A673 (cell line): ENCODE measurements at places on chromosomes 3 and 15.

- no peak for DNase-seq
These were observed 83.9 kb downstream of the CHSY1 start for GRCh38 chr15:101167753-101168462.

DNA sequence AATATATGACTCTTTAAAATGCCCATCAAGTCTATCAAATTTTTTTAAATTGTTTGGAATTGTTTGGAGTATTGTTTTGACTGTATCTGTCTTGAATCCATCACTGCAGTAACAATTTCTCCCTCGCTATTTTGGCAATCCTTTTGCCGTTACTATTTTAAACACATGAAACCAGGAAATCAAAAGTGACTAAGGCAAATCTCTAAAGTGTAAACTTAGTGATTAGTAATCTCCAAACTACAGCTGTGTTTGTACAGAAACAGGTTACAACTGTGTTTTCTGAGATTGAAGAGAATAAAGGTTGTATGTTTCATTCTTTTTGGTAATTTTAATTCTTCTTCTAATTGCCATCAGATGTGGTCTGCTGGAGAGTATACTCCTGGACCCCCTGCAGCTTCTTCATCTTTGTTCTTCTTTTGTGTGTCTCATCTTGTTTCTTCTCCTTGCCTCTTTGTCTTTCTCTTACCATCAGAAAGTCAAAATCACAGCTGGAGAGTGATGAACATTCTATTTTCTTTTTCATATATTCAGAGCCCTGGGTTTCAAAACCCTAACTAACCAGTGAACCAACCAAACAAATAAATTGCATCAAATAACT, 465.4 kb downstream of the RBMS3 start:
- DNase-seq, result peak; percentile 25

GRCh38 chr15:77584691-77585090, 48.0 kb downstream of the LINGO1 start:
- no peak for DNase-seq

DNA sequence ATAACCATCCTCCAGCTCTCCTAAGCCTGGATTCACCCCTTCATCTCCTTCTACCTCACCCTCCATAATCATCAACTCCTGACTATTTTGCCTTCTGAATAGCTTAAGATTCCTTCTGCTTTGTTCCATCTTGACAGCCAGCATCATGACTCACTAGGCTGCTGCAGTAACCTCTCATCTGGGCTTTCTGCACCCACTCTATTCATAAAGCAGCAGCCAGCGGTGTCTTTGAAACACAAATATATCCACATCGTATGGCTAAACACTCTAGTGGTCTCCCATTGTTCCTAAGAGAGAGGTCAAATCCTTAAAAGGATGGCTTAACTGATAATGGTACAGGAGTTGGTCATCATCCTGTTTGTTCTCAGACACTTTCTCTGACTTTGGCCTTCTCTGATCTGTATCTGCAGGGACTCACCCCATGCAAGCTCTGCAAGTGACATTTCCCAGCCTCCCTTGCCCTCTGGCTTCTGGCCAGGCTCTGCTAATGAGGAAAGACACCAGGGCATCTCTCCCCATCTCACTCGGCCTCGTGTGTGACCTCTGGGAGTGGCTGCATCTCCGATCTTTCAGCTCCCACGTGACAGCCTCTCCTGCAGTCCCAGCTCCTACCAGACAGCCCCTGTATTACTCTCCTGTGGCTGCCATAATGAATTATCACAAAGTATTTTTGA, 6.2 kb downstream of the GRK7 start:
- no peak for DNase-seq

DNA sequence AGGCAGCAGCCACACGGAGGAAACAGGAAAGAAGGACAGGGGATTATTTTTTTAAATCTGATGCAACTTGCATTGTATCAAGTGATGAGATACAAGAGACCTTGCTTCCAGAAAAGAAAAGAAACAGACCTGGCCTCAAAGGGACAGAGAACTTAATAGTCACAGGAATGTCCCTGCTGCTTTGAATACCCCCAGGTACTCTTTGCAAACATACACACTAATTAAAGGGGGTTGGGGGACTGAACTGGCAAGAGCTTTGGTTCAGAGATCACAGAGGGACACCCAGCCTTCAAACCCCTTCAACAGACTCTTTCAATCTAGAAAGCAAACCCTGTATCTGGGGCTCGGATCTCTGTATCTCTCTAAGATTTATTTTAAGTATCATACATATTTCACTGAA, 18.0 kb downstream of the TNIK start:
- DNase-seq, result no peak

GRCh38 chr15:39580485-39581241, at the start of gene THBS1:
THBS1 (plus strand) TSS chr15:39581079; CDS start chr15:39581858, 779 bp downstream.
- peak; percentile 47 for DNase-seq

GRCh38 chr3:132911741-132912415, 126.3 kb upstream of the TMEM108 start:
- DNase-seq, result no peak

DNA sequence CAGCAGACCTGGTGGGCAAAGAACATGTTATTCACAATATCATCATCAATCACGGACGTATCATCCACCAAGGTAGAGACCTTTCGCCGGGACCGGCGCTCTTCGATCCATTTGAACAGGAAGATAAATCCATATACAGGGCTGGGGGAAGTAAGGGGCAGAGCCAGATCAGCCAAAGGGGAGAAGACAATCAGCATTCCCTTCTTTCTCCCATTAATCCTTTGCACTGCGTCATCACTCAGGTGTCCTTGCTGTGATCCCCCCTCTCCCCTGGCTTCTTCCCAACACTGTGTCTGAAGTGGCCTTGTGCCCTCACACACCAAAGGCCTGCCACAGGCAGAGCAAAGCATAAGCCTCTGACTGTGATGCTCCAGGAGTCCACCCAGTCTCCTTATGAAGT, 36.4 kb downstream of the SEMA3G start:
- DNase-seq, result no peak
